ENCODE measurements at places on chromosomes 3 and 15.

DNA sequence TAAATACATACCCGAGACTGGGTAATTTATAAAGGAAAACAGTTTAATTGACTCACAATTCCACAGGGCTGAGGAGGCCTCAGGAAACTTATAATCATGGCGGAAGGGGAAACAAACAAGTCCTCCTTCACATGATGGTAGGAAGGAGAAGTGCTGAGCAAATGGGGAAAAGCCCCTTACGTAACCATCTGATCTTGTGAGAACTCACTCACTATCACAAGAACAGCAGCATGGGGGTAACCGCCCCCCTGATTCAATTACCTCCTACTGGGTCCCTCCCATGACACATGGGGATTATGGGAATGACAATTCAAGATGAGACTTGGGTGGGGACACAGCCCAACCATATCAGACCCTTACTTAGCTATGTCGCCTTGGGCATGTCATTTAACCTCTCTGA lies 27.7 kb downstream of the SCG3 start:
- DNase-seq, result no peak

DNA sequence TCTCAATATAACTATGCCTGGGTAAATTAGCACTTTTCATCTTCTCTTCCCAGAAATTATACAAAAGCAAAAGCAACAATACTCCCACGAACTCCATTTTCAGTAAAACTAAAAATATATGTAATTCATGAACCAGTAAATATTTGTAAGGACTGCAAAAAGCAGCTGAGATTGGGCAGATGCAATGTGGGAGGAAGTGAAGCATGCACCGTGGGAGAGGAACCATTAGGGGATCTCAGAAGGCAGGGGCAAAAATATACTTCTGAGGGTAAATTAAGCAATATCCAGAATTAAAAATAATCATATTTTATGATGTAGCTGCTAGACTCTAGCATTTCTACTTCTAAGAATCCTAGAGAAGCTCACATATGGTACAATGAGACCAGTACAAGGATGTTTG lies 20.2 kb downstream of the CFAP91 start:
- DNase-seq, result no peak

DNA sequence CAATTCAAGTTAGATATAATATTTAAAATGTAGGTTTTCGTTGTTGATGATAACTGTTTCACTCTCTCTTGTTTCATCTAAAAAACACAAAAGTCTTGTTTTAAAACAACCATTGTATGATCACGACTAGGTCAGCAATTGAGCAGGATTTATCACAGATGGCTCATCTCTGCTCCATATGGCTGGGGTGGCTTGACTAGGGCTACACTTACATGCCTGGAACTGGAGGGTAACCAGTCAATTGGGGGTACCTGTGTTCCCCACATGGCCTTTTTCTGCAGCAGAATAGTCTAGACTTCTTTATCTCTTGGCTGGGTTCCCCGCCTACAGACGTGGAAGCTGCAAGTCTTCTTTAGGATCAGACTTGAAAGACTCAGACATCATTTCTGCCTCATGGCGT lies 103.9 kb downstream of the ARPP21 start:
- no peak for DNase-seq

DNA sequence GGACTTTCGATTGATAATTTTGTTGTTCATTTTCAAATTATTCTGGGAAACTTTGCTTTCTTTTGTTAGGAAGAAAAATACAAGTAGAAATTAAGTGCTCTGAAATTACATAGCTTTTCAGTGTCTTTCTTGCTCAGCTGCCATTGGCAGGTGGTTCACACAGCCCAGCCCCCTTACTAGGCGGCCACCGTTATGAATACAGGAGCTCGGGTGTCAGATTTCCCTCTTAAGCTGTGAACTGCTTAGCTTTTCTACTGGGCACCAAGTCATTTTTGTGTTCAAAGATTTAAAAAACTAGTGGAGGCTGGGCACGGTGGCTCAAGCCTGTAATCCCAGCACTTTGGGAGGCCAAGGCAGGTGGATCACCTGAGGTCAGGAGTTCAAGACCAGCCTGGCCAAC lies 55.2 kb downstream of the HMG20A start:
- no peak for DNase-seq

Measured in neuronal stem cell (in vitro differentiated cells).